Activated CD4-positive, alpha-beta memory T cell treated with anti-CD3 and anti-CD28 coated beads, Interleukin-2, amount 10 ng/mL, durations not matched to agents 7 days and 5 days (primary cell): ENCODE measurements at places on chromosomes 1 and 21. TPM values are rescaled to one million over a fixed set of nuclear protein-coding genes. Genes with fewer than 3 reads are reported as not detected.

- no peaks in the 10 kb centered on the region for H3K4me1 ChIP-seq
- H3K36me3 ChIP-seq, result no peaks in the 10 kb centered on the region
- peaks cover 2% of the 10 kb centered on the region for H3K27me3 ChIP-seq
These were observed 15.9 kb downstream of the RGS5 start for GRCh38 chr1:163186862-163187261.

DNA sequence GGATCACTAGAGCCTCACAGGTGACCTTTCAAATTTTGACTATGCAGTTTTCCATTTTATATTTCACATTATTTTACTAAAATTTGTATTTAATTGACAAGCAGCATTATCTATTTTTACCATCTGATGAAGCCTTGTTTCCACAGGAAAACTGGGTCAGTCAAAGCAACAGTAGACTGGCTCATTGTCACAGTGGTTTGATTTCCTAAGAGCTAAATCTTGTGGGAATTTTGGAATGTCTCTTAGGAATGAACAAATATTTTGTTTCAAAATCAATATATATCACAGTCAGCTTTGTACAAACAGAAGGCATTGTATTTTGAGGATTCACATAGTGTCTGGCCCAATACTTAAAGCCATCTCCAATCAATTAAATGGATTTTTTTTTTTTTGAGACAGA lies 152.6 kb upstream of the RNPC3 start:
- H3K27me3 ChIP-seq, result no peaks in the 10 kb centered on the region
- DNase-seq, result no peak
- H3K36me3 ChIP-seq, result no peaks in the 10 kb centered on the region
- H3K27ac ChIP-seq, result no peak overlapping the region
- no peaks in the 10 kb centered on the region for H3K4me1 ChIP-seq
- H3K4me3 ChIP-seq, result no peak overlapping the region

DNA sequence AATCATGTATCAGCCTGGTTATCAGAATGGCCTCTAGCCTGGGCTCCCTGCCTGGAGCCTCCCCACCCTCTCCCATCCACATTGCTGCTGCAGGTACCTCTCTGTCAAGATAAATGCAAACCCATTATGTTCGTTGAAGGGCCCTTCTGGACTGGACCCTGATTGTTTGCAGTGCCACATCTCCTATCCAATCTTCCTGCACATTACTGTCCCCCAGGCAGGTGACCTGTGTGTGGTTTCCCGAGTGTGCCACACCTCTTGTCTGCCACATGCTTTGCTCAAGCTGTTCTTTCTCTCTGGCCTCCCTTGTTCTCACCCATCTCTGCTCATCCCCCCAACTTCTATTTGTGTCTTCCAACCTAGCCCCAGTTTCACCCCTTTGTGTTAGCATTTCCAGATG lies 32.4 kb downstream of the IER5 start:
- peaks cover 6% of the 10 kb centered on the region for H3K4me1 ChIP-seq
- H3K27ac ChIP-seq, result no peak overlapping the region
- no peak overlapping the region for H3K4me3 ChIP-seq
- DNase-seq, result no peak
- H3K27me3 ChIP-seq, result peaks cover 10% of the 10 kb centered on the region
- H3K36me3 ChIP-seq, result no peaks in the 10 kb centered on the region

DNA sequence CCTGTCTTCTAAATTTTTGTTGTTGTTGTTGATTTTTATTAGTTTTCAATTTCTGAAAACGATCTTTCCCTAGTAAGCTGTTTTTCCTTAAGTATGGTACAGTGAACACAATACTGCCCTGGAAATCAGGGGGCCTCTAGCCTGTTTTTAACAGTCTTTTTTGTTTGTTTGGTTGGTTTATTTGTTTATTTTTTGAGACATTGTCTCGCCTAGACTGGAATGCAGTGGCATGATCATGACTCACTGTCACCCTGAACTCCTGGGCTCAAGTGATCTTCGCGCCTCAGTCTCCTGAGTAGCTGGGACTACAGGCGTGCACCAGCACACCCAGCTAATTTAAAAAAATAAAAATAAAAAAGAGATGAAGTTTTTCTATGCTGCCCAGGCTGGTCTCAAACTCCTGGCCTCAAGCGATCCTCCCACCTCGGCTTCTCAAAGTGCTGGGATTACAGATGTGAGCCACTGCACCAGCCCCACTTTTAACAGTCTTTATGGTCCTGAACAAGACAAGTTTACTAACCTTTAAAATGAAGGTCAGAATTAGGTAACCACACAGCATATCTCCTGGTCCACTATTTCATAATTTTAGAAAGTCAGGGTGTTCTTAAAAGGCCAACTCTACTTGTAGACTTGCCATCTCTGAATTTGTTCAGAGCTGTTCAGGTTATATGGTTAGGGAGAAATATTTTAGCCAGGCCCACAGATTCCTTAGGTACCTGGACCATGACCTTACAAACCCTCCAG lies 35.4 kb downstream of the TBCE start:
- H3K4me3 ChIP-seq, result no peak overlapping the region
- no peak overlapping the region for H3K27ac ChIP-seq
- peaks cover 6% of the 10 kb centered on the region for H3K36me3 ChIP-seq

DNA sequence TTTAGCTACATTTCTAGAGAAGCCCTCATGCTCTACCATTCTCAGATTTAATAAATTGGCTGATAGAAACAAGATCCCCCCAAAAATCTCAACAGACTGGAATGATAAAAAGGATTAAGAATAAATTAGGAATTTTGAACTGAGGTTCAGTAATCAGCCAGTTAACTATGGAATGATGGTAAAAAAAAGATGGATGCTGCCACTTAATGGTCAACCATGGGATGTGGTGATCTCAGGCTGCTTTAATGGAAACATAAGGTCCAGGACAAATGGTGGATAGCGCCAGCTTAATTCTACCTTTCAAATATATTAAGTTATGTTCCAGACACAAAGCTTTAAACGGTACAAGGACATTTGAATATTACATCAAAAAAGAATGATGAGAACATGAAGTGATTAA lies 49.9 kb downstream of the CCN1 start:
- H3K4me3 ChIP-seq, result no peak overlapping the region
- no peaks in the 10 kb centered on the region for H3K27me3 ChIP-seq

DNA sequence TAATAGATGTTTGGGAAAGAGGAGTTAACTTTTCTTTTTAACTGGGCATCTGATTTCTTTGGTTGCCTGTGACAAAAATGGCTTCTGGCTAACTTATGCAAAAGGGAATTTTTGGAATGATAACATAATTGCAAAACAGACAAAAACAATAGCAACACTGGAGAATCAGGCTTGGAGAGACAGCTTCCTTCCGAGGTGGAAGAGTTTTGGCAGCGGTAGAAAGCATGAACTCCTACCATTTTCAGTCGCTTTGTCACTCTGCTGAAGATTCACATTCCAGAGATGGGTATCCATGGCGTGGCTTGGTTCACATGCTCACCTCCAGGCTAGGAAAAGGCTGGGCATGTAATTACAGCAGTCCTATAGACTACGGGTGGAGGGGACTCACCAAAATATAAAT lies 17.2 kb upstream of the FGGY start:
- no peaks in the 10 kb centered on the region for H3K36me3 ChIP-seq
- H3K4me3 ChIP-seq, result no peak overlapping the region
- peaks cover 8% of the 10 kb centered on the region for H3K4me1 ChIP-seq

DNA sequence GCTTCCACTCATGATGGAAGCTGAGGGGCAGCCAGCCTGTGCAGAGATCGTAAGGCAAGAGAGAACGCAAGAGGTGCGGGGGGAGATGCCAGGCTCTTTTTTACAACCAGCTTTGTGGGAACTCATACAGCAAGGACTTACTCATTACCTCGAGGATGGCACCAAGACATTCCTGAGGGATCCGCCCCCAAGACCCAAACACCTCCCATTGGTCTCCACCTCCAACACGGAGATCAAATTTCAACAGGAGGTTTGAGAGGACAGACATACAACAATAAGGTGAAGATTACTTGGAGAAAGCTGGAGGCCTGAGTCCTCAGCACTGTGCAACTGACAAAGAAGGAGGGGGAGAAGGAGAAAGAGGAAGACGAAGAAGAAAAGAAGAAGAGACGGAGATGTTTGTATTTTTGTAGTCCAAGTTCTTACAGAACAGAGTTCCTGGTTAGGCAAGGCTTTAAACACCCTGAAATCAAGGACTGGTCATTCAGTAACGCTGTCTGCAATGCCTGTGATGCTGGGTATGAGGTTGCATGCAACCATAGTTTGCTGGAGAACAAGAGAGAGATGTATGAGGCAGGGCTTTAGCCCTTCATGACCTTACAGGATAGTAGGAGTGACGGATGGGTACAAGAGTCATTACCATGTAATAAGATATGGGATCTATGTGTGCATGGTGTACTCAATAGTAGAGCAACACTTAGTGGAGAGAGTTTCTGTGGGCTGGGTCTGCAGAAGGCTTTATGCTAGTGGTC lies 19.7 kb upstream of the GALNT2 start:
- no peak for DNase-seq
- H3K27me3 ChIP-seq, result peaks cover 16% of the 10 kb centered on the region
- H3K36me3 ChIP-seq, result no peaks in the 10 kb centered on the region
- no peak overlapping the region for H3K27ac ChIP-seq

GRCh38 chr1:97986041-97987005 lies 65.5 kb upstream of the DPYD start:
- H3K4me3 ChIP-seq, result peak overlapping the region; percentile 52
- DNase-seq, result peak; percentile 42
- peaks cover 6% of the 10 kb centered on the region for H3K27me3 ChIP-seq
- H3K4me1 ChIP-seq, result peaks cover 21% of the 10 kb centered on the region
- peak overlapping the region; percentile 74 for H3K27ac ChIP-seq

GRCh38 chr1:226624526-226624925 lies 76.0 kb downstream of the STUM start:
- DNase-seq, result no peak
- H3K27me3 ChIP-seq, result peaks cover 3% of the 10 kb centered on the region
- H3K4me3 ChIP-seq, result no peak overlapping the region
- H3K4me1 ChIP-seq, result peaks cover 17% of the 10 kb centered on the region

DNA sequence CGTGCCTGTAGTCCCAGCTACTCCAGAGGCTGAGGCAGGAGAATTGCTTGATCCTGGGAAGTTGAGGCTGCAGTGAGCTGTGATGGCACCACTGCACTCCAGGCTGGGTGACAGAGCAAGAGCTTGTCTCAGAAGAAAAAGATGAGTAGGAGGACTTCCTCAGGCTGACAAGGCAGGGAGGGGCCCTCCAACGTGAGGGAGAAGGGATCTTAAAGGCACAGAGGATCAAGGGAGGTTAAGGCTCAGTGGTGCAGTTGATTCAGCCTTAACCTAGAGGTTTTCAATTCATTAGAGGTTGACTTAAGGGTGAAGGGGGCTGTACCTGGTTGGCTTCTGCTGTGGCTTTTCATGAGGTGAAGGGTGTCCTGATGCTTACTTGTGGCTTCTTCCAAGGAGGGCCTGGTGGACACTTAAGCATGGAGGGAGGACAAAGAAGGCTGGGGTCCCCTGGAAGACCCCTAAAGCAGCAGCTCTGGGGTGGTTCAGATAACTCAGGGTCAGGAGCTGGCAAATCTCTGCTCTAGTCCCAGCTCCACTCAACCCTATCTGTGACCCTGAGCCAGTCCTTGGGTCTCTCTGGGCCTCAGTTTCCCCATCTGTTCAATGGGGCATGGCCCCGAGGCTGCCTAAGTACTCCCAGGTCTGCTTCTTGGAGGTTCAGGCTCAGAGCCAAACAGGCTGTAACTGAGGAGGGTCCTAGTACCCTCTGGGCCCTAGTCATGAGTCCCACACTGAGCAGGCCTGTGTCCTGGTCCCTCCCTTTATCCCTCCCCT lies 6.3 kb downstream of the EXTL1 start:
- peaks cover 10% of the 10 kb centered on the region for H3K27me3 ChIP-seq
- no peak overlapping the region for H3K4me3 ChIP-seq
- no peak overlapping the region for H3K27ac ChIP-seq
- H3K36me3 ChIP-seq, result no peaks in the 10 kb centered on the region
- DNase-seq, result no peak

DNA sequence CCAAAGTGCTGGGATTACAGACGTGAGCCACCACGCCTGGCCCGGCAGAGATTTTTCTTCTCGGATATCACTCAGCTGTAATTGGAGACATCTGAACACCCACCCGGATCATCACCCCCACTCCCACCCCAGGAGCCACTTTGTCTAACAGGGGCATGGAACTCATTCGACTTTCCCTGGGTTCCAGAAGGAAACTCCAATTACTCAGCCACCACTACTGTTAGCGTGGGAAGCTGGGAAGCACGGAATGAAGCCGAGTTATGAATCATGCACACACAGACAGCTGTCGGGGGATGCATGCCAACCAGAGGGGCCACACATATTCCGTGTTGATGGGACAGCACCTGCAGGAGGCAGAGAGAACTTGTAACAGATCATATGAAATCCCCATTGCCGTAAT lies 85.2 kb downstream of the HLCS start:
- H3K4me3 ChIP-seq, result no peak overlapping the region
- H3K27ac ChIP-seq, result no peak overlapping the region
- peaks cover 27% of the 10 kb centered on the region for H3K36me3 ChIP-seq
- DNase-seq, result no peak
- H3K4me1 ChIP-seq, result peaks cover 2% of the 10 kb centered on the region

DNA sequence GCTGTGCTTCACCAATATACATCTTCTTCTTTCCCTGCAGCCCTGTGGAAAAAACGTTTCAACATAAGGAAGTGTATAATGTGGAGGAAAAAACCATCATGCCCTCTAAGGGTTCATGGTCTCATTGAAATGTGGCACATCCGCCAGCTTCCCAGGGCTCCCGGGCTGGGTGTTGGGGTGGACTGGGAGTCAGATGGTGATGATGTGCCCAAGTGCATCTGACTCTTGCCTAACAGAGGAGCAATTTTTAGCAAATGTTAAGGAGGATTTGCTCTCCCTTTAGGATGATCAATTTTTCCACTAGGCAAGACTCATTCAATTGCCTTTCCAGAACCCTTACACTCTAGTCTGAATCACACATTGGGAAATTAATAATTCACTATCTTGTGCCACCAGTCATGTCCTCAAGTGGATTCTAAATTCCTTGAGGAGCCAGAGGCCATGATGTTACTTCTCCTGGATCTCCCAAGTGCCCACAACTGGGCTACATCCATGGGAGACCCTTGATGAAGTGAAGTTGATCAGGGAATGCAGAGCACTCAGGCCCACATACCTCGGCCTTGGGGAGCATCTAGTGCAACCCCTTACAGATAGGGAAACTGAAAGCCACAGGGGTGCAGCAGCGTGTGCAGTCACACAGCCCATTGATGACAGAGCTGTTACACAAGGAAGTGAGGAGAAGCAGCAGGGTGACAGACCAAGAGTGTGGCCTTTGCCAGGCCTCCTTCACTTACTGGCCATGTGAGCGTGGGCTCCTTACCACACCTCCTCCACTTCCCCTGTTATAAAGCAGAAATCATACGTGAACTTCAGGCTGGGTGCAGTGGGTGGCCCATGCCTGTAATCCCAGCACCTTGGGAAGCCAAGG lies 100.0 kb upstream of the SLC44A3 start:
- H3K27me3 ChIP-seq, result peaks cover 4% of the 10 kb centered on the region
- H3K36me3 ChIP-seq, result no peaks in the 10 kb centered on the region
- H3K4me1 ChIP-seq, result no peaks in the 10 kb centered on the region
- DNase-seq, result no peak
- H3K27ac ChIP-seq, result no peak overlapping the region

- H3K4me1 ChIP-seq, result peaks cover 55% of the 10 kb centered on the region
- peaks cover 32% of the 10 kb centered on the region for H3K36me3 ChIP-seq
- no peaks in the 10 kb centered on the region for H3K27me3 ChIP-seq
- H3K4me3 ChIP-seq, result peak overlapping the region; percentile 99
These were observed 615 bp upstream of the MRPS15 start for GRCh38 chr1:36464605-36465393.

The SKI gene
- 61.5 TPM for total RNA-seq

The MTARC2 gene
- total RNA-seq, result not detected

The NCSTN gene
- total RNA-seq, result 65.3 TPM

The EFNA3 gene
- total RNA-seq, result 4.9 TPM

The CLCNKA gene
- 0.13 TPM for total RNA-seq

The TMEM167B gene
- total RNA-seq, result 31.8 TPM

The PRMT6 gene
- 11.8 TPM for total RNA-seq

The NHLH1 gene
- total RNA-seq, result 0.40 TPM
